ENCODE measurements at places on chromosomes 2 and 18.

- no peak for DNase-seq
Measured at GRCh38 chr2:47239119-47239969, 84.2 kb upstream of the STPG4 start.

- no peak for DNase-seq
Measured at GRCh38 chr18:74277296-74277695, 14.5 kb downstream of the CYB5A start.

GRCh38 chr2:160931531-160931930, 228.7 kb upstream of the TANK start:
- DNase-seq = no peak

GRCh38 chr2:169509955-169510354, 453 bp downstream of the KLHL41 start:
- DNase-seq = no peak

DNA sequence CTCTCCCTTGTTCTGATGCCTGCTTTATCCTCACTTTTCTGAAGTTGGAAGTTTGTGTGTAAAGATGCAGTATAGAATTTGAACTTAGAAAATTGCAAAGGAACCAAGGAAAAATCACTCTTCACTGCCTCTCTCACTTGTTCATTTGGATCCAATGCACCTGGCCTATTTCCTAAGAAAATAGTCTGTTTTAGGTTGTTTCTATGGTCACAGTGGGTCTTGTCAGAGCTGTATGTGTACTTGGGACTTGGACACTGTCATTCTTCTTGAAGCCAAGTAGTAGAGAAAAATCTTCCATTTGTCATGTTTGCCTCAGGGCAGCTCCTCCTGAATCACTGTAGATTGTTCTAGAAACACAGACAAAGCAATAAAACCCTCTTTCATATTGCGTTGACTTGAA, 80.3 kb upstream of the SESTD1 start:
- no peak for DNase-seq

GRCh38 chr18:63965716-63966330, 4.1 kb upstream of the SERPINB8 start:
- DNase-seq = no peak

DNA sequence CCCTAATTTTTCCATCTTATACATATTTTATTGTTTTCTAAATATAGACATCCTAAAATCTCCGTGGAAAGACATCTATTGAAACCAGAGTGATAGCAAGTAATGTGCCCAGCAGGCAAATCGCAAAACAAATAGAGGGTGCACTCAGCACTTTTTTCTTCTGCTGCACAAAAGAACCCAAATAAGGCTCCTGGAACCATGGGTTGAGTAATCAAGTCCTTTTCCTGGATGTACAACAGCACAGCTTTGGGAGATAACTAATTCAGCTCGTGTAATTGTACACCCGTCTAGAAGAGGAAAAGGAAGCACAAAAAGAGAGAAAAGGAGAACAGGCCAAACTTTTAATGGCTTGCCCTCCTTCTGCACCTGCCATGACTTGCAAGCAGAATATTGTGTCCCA, 126.9 kb upstream of the TLK1 start:
- DNase-seq = no peak

- DNase-seq = no peak
Measured at GRCh38 chr2:240820607-240821428, 799 bp upstream of the KIF1A start.

DNA sequence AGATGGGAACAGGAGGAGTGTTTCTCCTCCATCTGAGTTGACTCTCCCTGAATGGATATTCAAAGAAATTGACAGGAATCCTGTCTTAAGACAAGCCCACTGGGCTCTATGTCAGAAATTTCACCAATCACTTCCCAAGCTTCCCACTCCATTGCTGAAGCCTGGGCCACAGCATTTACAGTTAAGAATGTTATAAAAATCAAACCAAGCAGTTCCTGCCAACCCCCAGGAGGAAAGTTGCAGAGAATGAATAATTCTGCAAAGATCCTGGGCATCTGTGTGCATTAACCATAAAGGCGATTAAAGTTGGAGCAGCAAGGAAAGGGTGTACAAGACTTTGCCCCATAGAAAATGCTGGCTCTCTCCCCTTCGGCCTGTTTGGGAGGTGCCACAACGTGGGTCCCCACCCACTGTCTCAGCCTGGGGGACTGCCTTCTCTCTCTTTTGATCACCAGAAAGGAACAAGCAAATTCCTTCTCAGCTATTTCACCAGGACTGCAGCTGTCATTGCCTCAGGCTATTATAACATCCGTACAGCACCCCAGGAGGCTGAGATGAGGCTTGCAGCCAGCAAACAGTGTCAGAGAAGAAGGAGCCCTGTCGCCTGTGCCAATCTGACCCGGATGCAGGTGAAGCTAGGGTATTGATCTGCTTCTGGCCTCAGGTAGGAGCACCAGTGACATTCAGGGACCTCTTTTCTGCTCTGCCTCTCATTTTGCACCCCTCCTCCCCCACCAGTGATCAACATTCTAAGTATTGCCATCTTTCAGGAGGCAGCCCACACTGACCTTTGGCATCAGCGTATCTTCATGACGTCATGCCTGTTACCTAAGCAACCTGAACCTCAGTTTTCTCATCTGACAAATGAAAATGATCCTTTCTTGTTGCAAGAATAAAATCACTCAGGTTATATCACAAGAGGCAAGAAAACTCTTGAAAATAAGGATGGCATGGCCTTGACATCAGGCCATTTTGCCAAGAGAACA, 219.0 kb downstream of the SH3BP4 start:
- DNase-seq = no peak

- DNase-seq = no peak
Measured at GRCh38 chr2:46142546-46143428, 154.4 kb upstream of the EPAS1 start.
